ENCODE measurements at places on chromosomes 1 and 21.

GRCh38 chr1:183862967-183863366 lies 58.0 kb downstream of the RGL1 start:
- no peak for DNase-seq

DNA sequence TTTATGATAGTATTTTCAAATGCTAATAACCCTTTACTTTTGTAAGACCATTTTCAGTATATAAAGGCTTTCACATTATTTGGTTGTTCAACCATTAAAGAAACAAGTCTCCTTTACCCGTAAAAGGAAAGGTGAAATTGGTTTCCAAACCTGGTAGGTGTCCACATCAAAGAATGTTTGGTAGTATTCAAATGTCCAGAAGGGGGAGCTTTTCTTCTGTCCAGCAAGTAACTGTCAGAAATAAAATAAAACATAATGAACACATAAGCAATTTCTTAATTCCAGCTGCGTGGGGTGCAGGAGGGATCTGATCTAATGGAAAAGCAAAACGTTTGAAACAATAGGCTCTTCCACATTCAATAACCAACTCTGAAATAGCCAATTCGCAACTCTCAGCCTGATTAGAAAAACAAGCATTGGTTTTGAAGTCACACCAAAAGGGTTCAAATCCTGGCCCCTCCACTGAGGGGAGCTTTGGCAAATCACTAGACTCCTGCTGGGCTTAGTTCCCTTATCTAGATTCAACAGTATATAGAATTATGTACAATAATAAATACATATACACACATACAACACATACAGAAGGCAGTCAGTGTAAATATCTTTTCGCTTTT lies 11.0 kb downstream of the YIPF1 start:
- DNase-seq: no peak

- no peak for DNase-seq
These were observed 49.0 kb upstream of the LRP8 start for GRCh38 chr1:53376742-53377437.

- DNase-seq: peak; percentile 61
These were observed 19.7 kb downstream of the FGGY start for GRCh38 chr1:59316497-59317128.

- DNase-seq: no peak
These were observed 41.1 kb upstream of the ZNF124 start for GRCh38 chr1:247212627-247213617.

All from stimulated activated effector memory CD8-positive, alpha-beta T cell treated with anti-CD3 and anti-CD28 coated beads, Interleukin-12 subunit alpha, Interleukin-12 subunit beta, amount 100 ng/mL, for 72 hours (primary cell).